ENCODE measurements at places on chromosomes 11 and 22.

DNA sequence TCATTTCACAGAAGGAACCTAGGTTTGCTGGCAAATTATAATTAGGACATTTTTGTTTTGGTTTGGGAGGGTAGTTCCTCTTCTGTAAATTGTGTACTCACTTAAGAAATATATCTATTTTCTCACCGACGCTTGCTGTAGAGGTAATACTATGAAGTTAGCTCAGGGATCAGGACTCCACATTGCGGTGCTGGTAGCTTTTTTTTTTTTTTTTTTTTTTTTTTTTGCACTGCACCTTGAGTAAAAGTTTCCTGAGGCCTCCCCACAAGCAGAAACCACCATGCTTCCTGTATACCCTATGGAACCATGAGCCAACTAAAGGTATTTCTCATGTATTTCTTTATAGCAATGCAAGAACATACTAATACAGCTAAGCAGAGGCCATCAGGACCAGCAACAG is 14.7 kb downstream of the UBTFL1 start:
- no peak for DNase-seq

DNA sequence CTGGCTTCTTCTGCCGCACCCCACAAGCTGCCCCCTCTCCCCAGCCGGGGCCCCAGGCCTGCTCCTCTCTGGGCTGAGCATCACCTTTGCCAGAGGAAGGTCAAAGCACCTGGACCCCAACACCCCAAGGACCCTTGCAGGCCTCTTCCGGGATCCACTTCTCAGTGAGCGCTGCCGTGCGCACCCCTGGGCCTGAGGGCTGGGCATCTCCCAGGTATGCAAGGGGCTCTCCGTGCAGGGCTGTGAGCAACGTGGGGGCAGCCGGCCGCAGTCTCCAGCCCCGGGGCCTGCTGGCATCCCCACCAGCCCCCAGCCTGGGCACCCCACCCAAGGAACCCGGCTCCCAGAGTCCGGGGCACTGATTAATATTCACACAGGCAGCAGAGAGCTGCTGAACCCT is 64.0 kb downstream of the BRD1 start:
- DNase-seq: no peak

DNA sequence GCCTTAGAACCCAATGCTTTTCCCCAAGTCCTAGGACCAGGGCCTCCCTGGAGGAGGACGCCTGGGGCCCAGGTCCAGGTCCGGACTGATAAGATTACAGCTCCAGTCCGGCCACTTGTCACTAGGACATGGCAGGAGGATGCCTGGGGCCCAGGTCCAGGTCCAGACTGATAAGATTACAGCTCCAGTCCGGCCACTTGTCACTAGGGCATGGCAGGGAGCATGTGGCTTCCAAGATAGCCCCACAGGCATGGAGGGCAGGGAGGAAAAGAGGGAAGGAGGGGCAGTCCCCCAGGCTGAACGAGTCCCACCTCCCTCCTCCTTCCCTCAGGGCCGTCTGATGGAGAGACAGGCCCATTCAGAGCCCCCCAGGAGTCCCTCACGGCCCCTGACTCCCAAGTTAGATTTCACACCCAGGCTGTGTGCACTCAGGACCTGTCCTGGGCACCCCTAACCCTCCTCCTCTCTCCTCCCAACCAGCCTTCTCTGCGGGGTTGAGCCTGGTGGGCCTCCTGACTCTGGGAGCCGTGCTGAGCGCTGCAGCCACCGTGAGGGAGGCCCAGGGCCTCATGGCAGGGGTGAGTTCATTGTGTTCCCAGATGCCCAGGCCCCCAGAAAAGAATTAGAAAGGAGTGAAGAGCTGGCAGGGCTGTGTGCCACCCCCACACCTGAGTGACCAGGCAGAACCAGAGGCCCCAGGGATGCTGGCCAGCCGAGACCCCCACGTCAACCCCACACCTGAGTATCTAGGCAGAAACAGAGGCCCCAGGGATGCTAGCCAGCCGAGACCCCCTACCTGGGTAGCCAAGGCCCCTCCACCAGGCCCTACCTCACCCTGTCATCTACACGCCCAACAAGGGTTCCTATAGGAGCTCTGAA is 2.1 kb downstream of the TSPAN32 start:
- DNase-seq: no peak

GRCh38 chr11:17020831-17021230 is 6.6 kb upstream of the PLEKHA7 start:
- DNase-seq: no peak

DNA sequence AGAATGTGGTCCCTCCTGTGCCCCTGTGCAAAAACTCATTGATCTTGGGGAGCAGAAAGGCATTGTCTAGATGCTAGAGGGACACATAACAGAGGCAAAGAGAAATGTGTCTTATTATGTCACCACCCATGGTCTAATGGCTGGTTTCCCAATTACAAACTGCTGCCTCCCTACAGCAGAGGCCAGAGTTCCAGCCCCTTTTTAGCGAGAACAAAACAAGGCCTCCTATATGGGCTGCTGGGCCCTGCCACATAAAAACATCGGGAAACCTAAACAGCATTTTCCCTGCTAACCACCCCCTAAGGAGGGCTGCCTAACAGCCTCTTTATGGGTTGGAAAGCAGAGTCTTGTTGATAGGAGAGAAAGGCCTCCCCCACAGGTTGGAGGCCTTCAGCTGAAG is 75.2 kb upstream of the CRTAM start:
- DNase-seq: no peak

- DNase-seq: no peak
Measured at GRCh38 chr22:42791721-42792452, 65.2 kb downstream of the ARFGAP3 start.

- DNase-seq: peak; percentile 34
Measured at GRCh38 chr22:17087498-17088131, 2.8 kb downstream of the IL17RA start.

DNA sequence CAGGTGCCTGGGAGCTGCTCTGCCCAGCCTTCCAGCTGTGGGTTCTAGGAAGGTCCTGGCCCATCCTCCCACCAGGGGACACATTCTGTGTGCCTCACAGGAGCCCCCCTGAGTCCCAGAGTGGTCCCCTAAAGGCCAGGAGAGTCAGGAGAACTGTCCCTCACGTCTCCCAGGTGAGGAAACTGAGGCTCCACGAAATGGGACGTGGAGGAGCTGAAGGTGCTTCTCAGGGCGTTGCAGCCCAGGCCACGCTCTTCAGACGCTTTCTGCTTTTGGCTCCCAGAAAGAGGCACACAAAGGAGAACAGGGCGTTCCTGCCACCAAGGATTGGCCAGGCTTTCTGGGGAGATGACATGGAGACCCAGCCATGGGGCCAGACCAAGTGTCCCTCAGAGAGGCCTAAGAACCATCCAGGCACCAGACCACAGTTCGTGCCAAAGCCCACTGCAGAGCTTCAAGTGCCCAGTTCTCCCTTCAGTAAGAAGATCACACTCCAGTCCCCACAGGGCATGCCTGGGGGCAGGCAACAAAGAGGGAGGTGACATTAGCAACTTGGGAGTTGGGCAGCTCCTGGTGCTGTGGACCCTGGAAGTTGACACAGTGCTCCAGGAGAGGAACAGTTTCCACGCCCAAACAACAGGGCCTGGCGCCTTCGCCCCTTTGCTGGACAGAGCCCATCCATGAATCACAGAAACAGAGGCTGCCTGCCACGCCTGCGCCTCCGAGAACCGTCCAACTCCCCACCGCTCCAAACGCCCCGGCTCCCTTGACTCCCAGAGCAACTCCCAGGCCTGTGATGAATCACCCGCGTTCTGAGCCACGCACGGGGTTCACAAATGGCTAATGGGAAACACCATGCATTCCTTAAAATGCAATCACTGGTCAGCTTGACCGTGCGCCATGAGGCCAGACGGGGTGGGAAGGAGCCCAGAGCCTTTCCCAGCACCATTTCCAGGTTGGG is 589.2 kb downstream of the BRD1 start:
- DNase-seq: no peak

GRCh38 chr22:38631724-38632123 is 24.5 kb downstream of the FAM227A start:
- DNase-seq: no peak

GRCh38 chr11:33773404-33773986 is 825 bp downstream of the FBXO3 start:
- DNase-seq: no peak

DNA sequence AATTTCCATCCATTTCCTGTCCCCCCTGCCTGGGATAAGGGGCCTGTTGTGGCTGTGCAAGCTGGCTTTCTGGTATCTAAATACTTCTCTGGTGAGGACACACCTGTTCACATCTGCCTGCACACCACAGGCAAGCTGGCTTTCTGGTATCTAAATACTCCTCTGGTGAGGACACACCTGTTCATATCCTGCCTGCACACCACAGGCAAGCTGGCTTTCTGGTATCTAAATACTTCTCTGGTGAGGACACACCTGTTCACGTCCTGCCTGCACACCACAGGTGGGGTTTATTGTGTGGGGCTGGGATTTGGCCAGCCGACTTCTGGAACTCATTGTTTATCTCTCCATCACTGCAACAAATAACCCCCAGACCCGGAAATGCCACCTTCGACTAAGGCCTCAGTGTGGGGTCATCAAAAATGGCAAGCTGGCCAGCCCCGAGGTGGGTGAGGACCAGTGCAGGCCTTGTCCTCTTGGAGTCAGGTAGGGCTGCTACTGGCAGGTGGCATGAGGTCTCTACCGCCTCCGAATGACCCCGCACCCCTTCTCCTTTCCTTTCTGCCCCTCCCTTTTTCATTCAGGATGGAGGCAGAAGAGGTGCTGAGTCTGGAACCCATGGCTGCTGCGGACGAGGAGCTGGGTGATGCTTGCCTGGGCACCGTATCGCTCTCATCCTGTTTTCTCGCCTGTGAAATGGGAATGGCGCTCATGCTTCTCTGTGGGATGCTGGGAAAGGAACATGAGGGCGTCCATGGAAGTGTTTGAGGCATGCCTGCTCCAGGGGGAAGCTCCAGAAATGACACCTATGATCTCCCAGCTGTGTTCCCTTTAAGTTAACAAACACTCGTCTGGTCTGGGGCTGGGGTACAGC is 43.5 kb upstream of the MYEOV start:
- no peak for DNase-seq

GRCh38 chr11:125235071-125235471 is 70.5 kb downstream of the PKNOX2 start:
- DNase-seq: no peak

GRCh38 chr11:46684367-46684766 is 16.1 kb downstream of the ARHGAP1 start:
- no peak for DNase-seq

- no peak for DNase-seq
Measured at GRCh38 chr11:2448661-2449547, 4.1 kb downstream of the KCNQ1 start.

DNA sequence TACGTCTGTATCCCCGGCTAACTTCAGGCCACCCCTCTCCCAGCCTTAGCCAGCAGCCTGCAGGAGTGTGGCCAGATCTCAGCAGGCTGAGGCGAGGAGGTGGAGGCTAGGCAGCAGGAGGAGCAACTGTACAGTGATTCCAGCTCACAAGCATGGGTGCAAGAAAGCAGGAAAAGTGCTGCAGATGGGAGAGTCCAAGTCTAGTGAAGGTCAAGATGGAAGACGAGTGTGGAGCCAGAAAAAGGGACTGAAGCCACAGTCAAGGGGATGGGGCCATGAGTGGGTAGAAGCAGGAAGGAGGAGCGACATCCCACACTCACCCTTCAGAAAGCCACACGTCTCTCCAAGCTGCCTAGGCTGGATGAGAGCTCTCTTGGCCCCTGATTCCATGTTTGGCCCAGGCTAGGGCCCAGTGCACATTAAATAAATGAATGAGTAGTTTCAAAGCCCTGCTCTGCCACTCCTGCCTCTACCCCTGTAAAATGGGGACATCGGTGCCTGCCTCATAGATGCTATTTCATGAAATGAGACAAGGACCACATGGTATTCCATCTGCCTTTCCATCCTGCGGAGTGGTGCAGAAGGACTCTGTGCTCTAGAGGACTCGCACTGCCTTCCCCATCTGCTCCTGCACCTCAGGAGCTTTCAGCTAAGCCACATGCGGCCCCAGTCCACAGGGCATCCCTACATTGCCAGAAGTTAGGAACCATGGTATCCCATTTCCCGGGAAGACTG is 2.9 kb downstream of the YDJC start:
- no peak for DNase-seq

GRCh38 chr22:36977401-36977861 is 41.8 kb downstream of the TST start:
- DNase-seq: peak; percentile 79

DNA sequence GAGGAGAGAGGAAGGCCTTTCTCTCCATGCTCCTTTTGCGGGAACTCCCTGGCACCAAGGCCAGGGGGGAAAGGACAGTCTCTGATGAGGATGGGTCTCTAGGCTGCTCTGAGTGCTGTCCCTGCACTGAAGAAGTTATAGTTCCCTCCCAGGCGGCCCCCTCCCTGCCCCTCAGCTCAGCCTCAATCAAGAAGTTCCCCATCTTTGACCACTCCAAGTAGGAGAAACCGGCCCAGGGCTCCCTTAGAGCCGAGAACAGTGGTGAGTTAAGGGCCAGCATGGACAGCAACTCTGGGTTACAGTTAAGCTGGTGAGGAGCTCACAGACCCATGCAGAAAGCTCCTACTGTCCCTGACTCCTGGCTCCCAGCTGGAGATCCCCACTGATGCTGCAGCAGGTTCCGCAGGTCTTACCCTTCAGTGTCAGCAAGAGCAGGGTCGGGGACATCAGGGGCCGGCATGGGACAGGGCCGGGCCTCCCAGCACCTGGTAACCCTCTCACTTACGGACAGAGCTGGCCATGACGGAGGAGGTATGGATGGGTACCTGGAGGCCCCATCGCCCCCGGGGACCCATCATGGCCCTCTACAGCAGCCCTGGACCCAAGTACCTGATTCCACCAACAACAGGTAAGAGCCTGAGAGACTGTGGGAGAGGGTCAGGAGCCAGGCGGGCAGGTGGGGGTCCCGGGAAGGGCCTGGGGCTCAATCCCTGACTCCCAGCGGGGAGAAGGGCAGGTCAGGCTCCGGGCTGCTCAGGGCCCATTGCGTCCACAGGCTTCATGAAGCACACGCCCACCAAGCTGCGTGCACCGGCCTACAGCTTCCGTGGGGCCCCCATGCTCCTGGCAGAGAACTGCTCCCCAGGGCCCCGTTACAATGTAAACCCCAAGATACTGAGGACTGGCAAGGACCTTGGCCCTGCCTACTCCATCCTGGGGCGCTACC is 4.2 kb downstream of the SCGB1C1 start:
- DNase-seq: no peak

GRCh38 chr11:109264128-109264527 is 157.9 kb upstream of the C11orf87 start:
- DNase-seq: no peak

DNA sequence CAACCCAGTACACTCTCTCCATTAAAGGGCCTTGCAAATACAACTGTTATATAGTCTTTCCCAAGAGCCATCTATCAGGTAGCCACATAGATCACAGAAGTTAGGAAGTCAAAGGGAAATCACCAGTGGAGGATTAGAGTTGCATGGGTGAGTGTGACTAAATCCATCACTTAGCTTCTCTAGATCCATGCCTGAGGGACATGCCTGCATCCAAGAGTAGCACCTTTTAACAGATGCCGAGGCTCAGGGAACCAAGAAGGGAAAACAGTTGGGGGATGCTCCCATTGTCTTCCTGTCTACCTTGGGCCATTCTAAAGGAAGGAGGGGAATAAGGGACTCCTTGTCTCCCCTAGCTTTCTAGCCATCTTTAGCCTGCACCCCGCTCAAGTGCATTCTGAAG is 77.9 kb downstream of the XRRA1 start:
- DNase-seq: no peak

- no peak for DNase-seq
Measured at GRCh38 chr11:12247543-12248254, 129.7 kb upstream of the PARVA start.

All from activated T-cell treated with anti-CD3 and anti-CD28 coated beads for 48 hours (primary cell).